ENCODE measurements at places on chromosomes 3 and 15. TPM values are rescaled to one million over a fixed set of nuclear protein-coding genes. Genes with fewer than 3 reads are reported as not detected.

ARGFX gene
- total RNA-seq = not detected

LYZL4 gene
- total RNA-seq = not detected

SPESP1 gene
- 3.0 TPM for total RNA-seq

GOLGA6A gene
- total RNA-seq = not detected

POLQ gene
- total RNA-seq = 6.4 TPM

SERP1 gene
- total RNA-seq = 176 TPM

ADAMTS17 gene
- total RNA-seq = under 0.01 TPM

TNFAIP8L3 gene
- 0.64 TPM for total RNA-seq

RMDN3 gene
- total RNA-seq = 17.3 TPM

GPR62 gene
- under 0.01 TPM for total RNA-seq

FBXO40 gene
- not detected for total RNA-seq

HDGFL3 gene
- total RNA-seq = 23.7 TPM

SEMA3F gene
- 0.32 TPM for total RNA-seq

LDHAL6B gene
- total RNA-seq = not detected

GRK7 gene
- total RNA-seq = not detected

VEPH1 gene
- 10.3 TPM for total RNA-seq

IL12A gene
- 0.64 TPM for total RNA-seq

NPAP1 gene
- not detected for total RNA-seq

KLHDC8B gene
- 22.9 TPM for total RNA-seq

TRIM42 gene
- total RNA-seq = not detected

CLDN11 gene
- total RNA-seq = 411 TPM

AP3B2 gene
- total RNA-seq = 0.64 TPM

CD200 gene
- 1.3 TPM for total RNA-seq

CMC1 gene
- 7.1 TPM for total RNA-seq

SERPINI2 gene
- total RNA-seq = not detected

BOC gene
- 10.6 TPM for total RNA-seq

SNTN gene
- not detected for total RNA-seq

SPINT1 gene
- 0.32 TPM for total RNA-seq

BUB1B gene
- total RNA-seq = 19.9 TPM

ERICH6 gene
- total RNA-seq = 0.43 TPM

GHSR gene
- not detected for total RNA-seq

GMPS gene
- 41.9 TPM for total RNA-seq

HERC2 gene
- total RNA-seq = 39.6 TPM

XCR1 gene
- total RNA-seq = not detected

CPNE4 gene
- not detected for total RNA-seq

HCLS1 gene
- total RNA-seq = 4.8 TPM

AGBL1 gene
- not detected for total RNA-seq

FAM174B gene
- 0.97 TPM for total RNA-seq

STAC gene
- total RNA-seq = 0.32 TPM

TIMP4 gene
- total RNA-seq = 1.3 TPM

CSPG5 gene
- total RNA-seq = 0.32 TPM

SLCO2A1 gene
- total RNA-seq = 0.43 TPM

IGDCC3 gene
- under 0.01 TPM for total RNA-seq

CCDC191 gene
- total RNA-seq = 1.9 TPM

RARRES1 gene
- 6.4 TPM for total RNA-seq
